NCI-H2107 (cell line): ENCODE measurements at places on chromosomes 5 and 9.

DNA sequence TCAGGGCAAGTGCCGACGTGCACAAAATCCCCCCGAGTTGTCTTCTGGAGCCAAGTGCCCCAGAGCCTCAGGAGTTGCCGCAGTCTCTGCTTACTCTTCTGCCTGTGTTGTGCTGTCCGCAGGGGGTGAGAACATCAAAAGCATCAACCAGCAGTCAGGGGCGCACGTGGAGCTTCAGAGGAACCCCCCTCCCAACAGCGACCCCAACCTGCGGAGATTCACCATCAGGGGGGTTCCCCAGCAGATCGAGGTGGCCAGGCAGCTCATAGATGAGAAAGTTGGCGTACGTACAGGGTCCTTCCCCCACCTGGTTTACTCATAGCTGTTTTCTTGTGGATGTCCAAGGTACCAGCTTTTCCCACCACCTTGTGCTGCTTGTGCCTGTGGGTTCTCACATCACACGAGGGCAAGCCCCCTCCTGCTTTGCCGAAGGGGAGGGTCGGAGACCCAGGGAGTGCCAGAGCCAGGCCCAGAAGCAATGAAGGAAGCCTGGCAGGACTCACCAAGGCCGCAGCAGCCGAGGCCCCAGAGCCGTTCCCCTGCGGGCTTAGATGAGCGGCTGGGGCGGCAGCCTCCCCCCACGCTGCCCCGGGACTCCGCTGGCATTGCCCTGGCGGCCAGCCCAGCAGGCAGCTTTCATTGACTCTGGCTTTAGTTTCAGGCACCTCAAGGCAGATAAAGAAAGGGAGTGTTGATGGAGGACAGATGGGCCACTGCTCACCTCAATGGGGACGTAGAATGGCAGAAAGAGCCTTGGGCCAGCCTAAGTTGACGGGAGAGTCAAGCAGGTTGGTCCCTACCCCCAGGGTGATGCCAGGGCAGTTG, 33.7 kb upstream of the PRDM12 start:
- no peak for DNase-seq

GRCh38 chr9:71783120-71783523, 14.8 kb upstream of the CEMIP2 start:
- DNase-seq, result no peak

- DNase-seq, result no peak
Measured at GRCh38 chr5:126865299-126865698, 88.4 kb downstream of the LMNB1 start.

GRCh38 chr5:95564450-95564849, 9.5 kb downstream of the ARSK start:
- DNase-seq, result no peak

DNA sequence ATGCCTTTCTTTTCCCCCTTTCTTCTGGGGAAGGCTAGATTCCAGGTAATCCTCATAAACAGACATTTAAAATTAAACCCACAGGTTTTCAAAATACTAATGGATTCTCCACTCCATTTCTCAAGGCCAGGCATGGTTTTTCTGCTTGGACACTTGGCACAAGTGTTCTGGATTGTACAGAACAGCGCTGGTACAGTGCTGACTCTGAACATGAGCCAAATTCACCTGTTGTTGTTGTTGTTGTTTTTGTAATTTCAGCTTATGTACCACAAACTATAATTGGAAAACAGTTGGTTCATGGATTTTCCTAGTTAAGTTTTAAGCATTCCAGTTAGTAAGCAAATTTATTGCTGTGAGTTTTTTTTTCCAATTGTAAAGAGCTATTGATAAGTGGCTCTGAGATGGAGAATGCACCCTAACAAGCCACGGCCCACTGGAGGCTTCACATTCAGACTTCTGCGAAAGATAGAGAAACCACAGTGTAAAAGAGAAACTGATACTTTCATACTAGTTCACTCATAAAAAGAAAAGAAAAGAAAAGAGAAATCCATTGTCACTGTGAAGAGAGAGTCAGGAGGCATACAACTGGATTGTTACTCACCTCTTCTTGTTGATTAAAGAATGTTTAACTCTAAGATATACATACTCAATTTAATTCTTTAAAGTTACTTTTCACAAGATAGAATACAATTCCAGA, 16.2 kb upstream of the ITGA1 start:
- DNase-seq, result no peak

DNA sequence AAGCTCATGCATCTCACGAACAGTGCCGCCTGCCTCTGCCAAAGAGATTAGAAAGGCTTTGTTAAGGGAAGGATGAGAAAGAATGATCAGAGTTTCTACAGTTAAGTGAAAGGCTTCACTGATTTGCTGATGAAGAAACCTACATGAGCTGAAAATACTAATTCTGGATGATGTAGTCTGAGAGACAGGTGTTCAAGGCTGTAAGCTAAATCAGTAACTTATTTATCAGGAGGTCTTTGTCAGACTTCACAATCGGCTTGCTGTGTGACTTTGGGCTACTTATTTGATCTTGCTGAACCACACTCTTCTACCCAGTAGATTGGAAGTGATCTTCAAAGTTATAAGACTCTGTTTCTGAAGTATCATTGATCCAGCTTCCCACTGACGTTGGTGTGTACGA, 264.2 kb downstream of the RAB3C start:
- DNase-seq, result no peak

GRCh38 chr5:102411-103043, 10.6 kb downstream of the PLEKHG4B start:
- peak; percentile 2 for DNase-seq

- DNase-seq, result no peak
Measured at GRCh38 chr9:5917273-5917672, 26.6 kb downstream of the MLANA start.

GRCh38 chr9:33378121-33378795, 24.1 kb downstream of the AQP7 start:
- no peak for DNase-seq

- DNase-seq, result no peak
Measured at GRCh38 chr9:116124472-116125040, 29.0 kb upstream of the PAPPA start.

- no peak for DNase-seq
Measured at GRCh38 chr9:97039514-97039860, 545 bp upstream of the CTSV start.

DNA sequence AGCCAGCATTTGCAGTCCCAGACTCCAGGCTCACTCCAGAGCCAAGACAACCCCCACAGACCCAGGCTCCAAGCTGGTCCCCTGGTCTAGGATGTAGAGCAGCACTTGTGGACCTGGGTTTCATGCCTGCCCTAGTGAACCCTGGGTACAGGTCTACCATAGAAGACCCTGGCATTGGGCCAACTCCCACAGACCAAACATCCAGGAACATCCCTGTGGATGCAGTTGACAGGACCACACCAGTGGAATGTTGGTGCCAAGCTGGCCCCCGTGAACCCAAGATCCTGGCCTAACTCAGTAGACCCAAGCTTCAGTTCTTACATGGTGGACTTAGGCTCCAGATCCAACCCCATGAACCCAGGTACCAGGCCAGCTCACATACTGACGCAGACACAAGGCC, 250.6 kb downstream of the KDM4C start:
- DNase-seq, result no peak

DNA sequence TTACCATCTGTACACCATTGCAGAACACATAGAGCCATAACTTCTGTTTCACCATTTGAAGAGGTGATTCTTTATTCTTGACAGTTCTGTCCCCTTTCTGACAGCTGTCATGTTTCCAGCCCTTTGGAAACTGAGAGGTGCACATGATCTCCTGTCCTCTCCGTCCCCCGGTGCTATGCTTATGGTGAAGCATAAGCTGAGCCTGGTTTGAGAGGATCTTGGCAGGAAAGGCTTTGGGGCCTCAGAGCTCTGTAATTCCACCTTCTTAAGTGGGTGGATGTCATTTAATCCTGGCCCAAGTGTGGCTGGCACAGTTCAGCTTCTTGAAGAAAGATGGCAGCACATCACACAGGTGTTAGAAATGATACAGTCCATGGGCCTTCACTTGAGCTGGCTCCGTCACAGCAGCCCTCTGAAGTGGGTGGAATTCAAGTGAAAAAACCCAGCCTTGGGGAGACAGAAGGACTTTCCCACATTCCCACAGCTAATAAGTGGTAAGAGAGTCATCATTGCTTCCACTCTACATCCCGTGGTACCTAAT, 30.7 kb upstream of the GRPEL2 start:
- no peak for DNase-seq

GRCh38 chr5:98929710-98930298, 997 bp upstream of the CHD1 start:
- no peak for DNase-seq

DNA sequence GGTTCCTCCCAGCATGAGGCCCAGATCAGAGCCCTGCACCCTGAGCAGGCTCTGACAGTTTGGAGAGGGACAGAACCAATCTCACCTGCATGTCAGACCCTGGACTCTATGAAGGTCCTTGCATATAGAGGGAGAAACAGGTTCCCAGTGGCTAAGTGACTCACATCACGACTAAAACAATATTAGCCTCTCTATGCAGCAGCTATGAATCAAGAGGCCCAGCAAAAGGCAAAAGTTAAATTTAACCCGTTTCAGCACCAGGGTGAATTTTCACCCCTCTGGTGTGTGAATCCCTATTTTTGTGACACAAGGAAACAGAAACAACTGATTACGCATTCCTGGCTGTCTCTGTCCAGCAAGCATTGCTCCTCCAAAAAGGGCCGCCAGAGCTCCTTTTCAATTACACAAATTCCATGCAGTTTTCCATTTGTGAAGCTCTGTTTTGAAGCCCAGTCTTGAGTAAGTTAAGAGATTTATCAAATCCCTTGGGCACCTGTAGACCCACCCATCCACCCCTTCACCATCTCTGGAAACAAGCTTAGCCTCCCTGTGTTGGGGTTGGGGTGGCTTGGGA, 136.6 kb downstream of the GABBR2 start:
- DNase-seq, result no peak

GRCh38 chr5:3317051-3317795, 278.4 kb upstream of the IRX1 start:
- DNase-seq, result no peak

DNA sequence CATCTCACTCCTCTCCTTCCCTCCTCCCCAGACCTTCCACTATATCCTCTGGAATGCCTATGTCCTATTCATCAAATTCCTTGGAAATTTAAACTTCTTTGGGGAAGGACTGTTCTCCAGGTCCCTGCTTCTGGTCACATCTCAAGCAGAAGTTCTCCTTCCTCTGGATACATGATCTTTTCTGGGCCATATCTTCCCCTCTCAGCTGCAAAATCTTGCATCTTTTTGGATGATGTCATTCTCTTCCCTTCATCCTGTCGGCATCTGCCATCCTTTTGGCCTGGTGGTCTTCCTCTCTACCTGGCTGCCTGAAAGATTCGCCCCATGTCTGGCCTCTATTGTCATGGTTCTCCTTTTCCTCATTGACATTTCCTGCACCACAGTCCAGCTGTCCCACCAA, 5.2 kb upstream of the DIRAS2 start:
- no peak for DNase-seq

DNA sequence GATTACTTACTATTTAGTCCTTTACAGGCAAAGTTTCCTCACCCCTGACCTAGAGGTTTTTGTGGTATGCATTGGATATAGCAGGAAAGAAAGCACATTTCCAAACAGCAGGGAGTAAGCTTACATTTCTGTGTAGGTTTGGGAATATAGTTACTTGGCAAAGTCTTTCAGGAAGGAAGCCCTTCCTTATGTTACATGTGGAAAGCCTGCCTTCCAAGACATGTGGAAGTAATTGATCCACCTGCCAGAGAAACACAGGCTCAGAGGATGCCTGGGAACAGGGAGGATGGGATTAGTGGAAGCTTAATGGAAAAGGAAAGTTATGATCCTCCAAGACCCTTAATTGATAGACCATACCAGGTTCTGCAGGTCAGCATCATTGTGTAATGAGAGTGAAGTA, 87.3 kb upstream of the PPP1R2B start:
- no peak for DNase-seq

GRCh38 chr9:14690948-14691730, 2.1 kb downstream of the ZDHHC21 start:
- no peak for DNase-seq

- no peak for DNase-seq
Measured at GRCh38 chr5:176781054-176781375, 29.3 kb upstream of the UNC5A start.

- DNase-seq, result no peak
Measured at GRCh38 chr5:4698596-4698995, 441.5 kb upstream of the ADAMTS16 start.

- no peak for DNase-seq
Measured at GRCh38 chr9:128696923-128697707, 5.2 kb upstream of the PKN3 start.

- no peak for DNase-seq
Measured at GRCh38 chr5:66993448-66993847, 203.2 kb downstream of the CD180 start.

DNA sequence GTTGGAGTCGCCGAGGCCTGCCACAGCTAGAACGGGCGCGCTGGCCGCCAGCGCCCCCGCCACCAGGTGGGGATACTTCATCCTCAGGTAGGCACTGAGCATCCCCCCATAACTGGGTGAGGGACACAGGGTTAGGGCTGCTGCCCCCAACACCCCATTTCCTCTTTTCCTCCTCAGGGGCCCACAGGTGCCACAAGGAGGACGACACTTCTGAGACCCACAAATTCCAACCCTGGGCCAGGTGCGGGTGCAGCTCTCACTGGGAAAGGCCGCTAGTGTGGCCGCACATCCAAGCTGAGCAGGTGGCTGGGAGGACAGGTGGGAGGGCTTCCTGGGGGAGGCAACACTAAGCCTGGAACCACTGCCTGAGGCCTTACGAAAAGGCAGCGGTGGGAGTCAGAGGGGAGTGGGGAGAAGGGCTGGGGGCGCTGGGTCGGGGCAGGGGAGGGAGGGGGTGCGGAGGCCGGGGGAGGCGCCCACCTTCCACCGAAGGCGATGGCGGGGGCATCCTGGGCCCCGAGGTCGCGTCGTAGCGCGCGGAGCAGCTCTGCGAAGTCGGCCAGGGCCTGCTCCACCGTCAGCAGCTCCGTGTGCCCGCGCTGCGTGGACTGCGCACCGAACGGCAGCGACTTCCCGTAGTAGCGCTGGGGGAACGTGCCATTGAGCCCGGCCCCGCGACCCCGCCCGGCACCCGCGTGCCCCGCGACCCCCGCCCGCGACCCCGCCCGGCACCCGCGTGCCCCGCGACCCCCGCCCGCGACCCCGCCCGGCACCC, 961 bp downstream of the DPP7 start:
- DNase-seq, result no peak

- no peak for DNase-seq
Measured at GRCh38 chr5:72179028-72179815, 71.9 kb downstream of the MAP1B start.

- DNase-seq, result no peak
Measured at GRCh38 chr9:3848445-3849114, 322.8 kb upstream of the RFX3 start.
